ENCODE measurements at places on chromosomes 7 and 10.

DNA sequence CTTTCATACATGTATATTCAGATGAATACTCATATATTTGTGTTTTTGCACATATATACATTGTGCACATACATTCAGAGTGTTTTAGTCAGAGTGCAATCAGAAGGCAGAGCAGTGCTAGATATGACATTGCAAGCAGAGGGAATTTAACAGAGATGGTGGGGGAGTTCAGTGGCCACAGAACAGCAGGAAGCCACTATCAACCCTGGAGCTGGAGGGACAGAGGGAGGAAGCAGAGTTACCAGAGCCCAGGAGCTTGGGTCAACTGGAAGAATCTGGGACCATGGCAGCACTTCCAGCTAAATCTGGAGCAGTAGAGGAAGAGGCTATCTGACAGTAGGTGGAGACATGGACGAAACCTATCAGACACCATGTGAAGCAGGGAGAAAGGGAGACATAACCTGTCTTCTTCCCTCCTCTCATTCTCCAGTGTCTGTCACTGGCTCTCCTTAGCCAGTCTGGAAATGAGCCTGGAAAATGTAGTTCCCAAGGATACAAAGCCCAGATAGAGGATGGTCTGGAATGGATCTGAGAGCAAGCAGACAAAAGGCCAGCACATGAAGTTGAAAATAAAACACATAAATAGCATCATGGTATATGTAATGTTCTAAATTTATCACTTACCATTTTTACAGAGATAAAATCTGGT lies 33.6 kb upstream of the HERPUD2 start:
- DNase-seq, result no peak

DNA sequence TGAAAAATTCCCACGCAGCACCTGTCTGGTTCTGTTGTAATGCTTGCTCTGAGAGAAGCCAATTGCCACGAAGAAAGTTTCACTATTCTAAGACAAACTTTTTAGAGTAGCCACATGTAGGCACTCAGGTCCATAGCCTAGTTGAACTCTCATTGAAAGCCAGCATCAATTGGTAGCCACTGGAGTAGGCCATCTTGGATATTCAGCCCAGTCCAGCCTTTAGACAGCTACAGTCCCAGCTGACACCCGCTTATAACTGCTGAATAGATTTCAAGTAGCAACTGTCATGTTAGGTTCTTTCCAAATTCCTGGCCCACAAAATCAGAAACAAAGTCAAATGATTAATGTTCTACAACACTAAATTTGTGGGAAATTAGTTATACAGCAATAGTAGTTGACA lies 31.6 kb downstream of the CUBN start:
- DNase-seq, result no peak

DNA sequence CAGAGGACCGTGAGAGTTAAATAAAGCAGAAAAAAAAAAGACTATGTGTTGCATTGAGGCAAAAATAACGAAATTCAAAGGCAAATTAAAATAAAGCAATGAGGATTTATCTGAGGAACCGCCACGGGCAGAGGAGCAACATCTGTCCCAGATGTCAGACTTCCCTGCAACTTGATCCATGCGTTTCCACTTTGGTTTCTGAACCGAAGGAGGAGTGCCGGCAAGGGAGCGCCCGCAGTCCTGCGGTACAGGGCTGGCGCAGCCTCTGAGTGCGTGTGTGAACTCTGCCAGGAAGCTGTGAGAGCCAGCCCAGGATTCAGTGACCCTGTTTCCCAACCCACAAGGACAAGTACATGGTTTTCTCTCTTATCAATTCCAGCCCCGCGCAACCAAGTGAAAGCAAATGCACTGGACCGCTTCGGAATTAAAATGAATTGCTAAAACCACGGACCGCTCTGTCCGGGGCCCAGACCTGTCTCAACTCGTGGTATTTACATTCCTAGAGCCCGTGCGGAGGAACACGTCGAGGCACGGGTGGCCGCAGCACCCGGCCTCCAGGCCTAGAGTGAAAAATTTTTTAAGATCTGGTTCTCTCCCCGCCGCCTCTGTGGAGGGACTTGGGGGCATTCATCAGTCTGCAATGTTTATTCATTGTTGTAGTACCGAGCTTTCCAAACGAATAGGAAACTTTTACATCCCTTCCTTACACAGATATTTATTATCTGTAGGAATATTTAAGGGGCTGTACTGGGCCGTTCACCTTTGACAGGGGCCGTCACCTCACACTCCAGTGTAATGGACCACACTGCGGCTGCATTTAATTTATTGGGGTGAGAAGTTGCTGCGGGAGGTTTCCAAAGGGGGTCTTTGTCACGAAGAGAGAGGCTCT lies 291.5 kb upstream of the NFE2L3 start:
- no peak for DNase-seq

DNA sequence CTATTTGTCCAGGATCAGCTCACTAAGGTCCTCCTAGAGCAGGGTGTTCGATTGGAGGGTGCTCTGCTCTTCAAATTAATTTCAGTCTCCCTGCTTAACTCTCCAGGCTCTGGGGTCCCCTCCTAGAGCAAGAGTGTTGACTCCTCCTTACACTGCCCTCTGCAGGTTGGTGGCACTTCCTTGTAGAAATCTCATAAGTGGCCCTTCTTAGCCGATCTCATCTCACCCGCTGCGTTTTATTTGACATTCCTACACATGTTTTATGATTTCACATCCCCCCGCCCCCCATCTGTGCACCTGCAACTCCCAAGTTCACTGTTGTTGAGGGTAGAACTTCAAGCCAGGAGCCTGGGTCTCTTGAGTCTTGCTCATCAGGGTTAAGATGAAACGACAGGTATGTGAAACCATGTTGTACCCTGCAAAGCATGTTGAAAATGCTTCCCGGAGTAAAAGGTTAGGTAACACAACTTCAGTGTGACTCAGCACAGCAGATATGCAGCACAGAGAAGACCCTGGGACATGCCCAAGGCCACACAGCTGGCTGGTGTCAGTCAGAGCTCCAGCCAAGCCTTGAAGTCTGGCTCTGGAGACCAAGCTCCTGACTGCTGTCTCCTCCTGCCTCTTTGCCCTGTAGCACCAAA lies 171.2 kb downstream of the PRKAG2 start:
- DNase-seq, result no peak

- peak; percentile 83 for DNase-seq
Observed at GRCh38 chr10:15168291-15168785, at the start of gene NMT2. Gene NMT2, minus strand, starts transcription at chr10:15168693. Its CDS starts 81 bp downstream, at chr10:15168612.

- no peak for DNase-seq
Observed at GRCh38 chr10:12712293-12712983, 289.1 kb downstream of the CCDC3 start.

DNA sequence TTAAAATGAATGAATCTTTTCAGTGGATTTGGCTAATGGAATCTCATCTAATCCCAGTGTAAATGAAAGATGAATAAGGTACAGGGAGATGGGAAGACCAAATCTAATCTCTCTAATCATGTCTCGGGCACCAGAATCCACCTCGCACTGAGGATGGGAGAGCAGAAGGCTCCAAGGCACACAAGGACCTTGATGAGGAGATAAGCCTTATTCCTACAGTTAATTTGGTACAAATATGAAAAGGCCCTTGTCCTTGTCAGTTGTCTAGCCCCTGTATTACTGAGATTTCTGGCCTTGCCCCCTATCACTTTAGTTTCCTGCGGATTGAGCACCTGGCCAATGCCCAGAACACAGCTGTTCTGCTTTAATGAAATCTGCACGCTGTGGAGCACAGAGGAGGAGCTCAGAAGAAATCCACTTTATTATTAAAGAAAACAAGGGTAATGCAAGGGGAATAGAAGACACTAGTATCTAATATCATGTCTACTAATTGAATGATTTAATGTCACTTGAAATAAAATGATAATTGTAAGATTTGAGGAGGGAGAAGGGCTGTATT lies 321.4 kb upstream of the HGF start:
- DNase-seq, result no peak

- no peak for DNase-seq
Observed at GRCh38 chr7:122269241-122269640, 35.3 kb downstream of the FEZF1 start.

GRCh38 chr10:116475866-116476265 lies 48.2 kb downstream of the PNLIPRP3 start:
- no peak for DNase-seq

DNA sequence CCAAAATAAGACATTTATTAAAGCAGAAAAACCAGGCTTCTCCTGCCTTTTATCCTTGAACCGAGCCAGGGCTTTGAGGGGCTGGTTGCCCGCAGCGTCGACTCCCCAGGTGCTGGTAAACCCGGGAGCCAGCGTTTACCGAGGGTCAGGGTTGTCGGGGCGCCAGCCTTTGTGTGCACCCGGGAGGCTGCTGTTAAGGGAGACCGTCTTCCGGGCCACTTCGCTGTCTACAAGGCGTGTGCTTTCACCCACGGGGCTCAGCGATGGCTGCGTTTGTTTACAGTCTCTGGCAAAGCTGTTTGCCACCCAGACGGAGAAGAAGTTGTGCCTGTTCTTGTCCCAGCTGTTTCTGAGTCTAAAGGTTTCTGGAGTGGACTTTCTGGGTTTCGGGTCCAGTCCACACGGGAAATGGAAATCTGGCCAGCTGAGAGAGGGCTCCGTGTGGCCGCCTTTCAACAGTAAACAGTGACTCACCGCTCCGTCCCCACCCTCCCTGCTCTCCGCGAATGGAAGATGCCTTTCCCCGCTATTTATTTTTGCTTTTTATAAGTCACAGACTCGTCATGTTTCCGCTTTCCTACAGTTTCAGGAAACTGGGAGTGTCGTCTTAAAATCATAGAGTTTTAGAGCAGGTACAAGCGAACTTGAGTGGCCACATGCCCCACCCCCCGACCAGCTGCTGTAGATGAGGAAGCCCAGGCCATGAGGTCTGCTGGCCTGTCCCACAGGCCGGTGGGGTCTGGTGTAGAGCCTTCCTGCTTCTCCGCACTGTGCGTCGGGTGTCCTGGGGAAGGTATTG lies 2.2 kb downstream of the MAFK start:
- peak; percentile 60 for DNase-seq

- DNase-seq, result no peak
Observed at GRCh38 chr7:28748933-28749584, 209.1 kb downstream of the TRIL start.

DNA sequence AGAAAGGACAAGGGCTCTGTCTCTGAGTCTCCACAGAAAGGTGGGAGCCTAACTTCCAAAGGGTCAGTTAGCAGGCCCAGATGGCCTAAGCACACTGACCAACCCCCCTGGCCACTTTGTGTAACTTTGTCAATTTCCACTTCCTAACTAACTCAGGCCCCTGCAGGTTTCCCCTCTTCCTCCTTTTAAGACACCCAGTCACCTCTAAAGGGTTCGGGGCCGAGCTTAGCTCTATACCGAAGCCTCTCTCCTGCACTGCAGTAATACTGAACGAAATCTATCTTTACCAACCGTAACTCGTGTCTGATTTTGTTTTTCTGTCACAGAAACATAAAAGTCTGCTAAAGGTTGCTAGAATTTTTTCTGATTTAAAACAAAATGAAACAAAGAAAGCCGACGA lies 44.4 kb downstream of the CCDC3 start:
- no peak for DNase-seq

All from posterior cingulate gyrus (tissue), 11 donors.